ENCODE measurements at places on chromosomes 5 and 9.

DNA sequence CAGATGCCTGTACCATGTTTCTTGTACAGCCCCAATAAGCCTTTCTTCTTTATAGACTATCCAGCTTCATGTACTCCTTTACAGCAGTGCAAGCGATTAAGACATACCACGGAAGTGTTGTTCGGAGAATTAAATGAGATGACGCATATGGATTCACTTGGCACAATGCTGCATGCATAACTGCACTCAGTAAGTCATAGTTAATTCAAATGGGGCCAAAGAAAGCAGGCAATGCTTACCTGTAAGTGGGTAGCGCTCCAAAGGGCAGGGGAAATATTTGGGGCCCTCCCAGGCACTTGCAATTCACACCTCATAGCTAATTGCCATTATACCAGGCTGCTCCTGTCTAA is 7.7 kb upstream of the ADRA1B start:
- DNase-seq: no peak

DNA sequence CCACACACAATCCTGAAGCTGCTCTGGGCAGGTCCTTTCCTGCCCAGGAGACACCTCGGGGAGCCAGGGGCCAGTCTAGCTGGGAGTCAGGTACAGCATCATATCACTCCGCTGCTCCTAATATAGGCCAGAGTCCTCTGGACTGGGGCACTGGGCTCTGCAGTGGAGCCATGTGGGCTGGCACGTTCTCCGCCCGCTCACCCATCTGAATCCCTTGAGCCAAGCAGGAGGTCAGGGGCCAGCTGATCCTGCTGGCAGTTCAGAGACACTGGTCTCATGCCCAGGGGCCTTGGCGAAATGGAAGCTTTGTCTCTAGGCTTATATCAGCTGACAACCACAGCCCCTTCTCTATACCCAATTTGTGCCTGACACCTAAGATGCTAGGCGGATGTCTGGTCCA is 9.3 kb upstream of the CORO2A start:
- DNase-seq: no peak

- DNase-seq: no peak
Measured at GRCh38 chr9:128702949-128703615, 779 bp downstream of the PKN3 start.

DNA sequence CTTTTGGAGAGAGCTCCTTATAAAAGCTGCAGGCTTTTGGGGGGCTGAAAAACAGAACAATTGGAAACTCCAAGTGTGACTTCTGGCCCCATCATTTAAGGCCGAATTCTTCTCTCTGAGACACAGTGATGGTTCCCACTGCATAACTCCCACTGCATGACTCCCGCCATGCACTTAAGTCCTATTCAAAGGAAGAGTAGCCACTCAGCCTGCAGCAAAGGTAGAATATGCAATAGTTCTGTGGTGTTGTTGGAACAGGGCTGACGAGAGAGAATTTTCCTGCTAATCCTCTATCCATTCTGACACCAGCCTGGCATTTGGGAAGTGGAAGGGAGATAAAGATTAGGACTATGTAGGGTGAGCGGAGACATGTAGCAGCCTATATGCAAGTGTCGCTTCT is 185.6 kb upstream of the ZNF462 start:
- no peak for DNase-seq

DNA sequence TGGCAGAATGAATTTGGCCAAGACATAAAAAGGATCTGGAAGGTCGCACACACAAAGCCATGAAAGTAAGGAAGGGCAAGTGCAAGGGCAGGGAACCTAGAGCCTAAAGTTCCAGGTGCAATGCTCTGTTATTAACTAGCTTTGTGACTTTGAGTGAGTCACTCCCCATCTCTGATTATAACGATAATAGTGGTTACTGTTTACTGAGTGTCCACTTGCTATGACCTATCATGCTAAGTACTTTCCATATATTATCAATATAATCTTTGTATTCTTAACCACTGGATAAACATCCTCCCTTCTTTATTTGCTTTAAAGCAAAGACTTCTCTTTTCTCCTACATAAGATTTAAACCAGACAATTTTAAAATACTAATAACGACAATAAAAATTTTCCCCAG is 504.6 kb upstream of the BRINP1 start:
- no peak for DNase-seq
